Cerebellar nuclear complex (tissue), 1 donor: ENCODE measurements at places on chromosomes 2 and 18.

- no peak for DNase-seq
Measured at GRCh38 chr2:175446201-175446600, 264.7 kb upstream of the ATP5MC3 start.

DNA sequence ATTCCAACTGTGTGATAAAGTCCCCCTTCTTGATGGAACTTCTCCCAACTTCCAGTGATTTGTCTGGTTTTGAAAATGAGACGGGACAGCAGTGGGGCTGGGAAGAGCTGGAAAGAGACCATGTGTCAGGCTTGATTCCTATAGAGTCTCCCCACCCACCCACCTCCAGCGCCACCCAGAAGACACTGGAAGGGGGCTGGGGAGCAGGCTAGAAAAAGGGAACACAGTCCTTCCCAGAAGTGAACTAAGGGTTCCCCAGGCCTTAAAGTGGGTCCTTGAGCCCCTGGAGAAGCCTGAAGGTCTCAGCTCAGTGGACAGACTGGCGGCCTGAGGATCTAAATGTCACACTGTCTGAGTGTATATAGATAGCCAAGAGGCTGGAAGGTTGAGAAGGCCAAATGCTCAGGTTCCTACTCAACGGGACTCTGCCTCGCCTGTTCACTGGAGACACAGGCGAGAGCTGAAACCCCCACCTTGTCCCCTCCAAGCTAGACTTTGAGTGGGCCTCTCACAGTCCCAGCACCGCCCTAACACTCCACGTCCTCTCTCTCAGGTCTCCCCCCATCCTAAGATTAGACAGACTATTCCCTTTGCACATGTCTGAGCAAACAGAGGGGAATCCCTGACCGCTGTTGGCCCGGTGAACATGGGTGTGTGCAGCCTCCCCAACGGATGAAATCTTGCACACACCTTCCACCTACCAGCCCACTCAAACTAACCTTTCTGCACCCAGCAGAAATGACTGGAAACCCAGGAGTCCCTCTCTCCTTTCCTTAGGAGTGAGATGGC lies 1.6 kb downstream of the PKDCC start:
- no peak for DNase-seq

GRCh38 chr18:4203568-4204437 lies 251.3 kb downstream of the DLGAP1 start:
- no peak for DNase-seq

DNA sequence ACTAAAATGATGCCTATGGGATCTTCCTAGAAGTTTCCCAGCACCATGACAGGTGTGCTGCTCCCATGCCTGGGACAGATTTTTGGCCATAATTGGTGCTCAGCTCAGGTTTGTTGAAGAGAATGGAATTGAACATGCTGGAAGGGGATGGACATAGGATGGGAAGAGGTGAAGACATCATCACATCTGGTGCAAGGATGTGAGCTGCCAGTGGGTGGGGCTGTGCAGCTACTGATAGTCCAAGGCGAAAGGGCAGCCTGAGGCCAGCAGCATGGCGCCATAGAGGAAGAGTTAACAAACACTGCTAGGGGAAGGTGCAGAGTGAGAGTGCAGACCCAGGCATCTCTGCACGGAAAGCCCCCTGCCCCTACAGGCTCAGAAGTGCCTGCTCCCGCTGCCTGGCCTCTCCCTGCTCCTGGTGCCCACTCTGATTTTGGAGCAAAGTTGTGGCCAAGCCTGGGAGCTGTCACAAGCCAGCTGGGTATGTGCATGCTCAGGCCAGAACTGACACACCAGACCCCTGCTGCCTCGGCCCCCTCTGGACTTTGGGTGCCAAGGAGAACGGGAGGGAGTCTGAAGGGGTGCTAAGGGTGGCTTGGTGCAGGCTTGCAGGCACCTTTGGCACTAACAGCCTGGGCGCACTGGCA lies 178.6 kb downstream of the ZBTB7C start:
- DNase-seq: no peak

DNA sequence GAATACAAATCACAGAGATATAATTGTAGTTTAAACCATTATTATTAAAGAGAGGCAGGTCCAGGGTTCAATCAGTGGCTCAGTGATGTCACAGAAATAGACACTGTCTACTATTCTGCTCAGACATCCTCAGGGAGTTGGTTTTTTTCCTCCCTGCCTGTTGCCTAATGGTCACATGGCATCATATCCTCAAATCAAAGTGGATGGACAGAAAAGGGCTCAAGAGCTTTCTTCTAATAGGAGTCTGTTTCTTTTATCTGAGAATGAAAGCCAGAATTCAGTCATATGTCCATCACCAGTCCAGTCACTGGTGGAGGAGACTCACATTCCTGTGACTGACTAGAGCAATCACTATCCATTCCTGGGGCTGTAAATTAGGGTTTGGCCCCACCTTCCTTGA lies 27.9 kb upstream of the EPC2 start:
- DNase-seq: no peak

GRCh38 chr2:19525313-19525712 lies 166.9 kb upstream of the OSR1 start:
- no peak for DNase-seq

GRCh38 chr2:231542136-231542535 lies 11.9 kb upstream of the NMUR1 start:
- no peak for DNase-seq

- DNase-seq: no peak
Measured at GRCh38 chr2:164662066-164662465, 40.8 kb upstream of the GRB14 start.

GRCh38 chr2:132517386-132517785 lies 100.8 kb downstream of the GPR39 start:
- no peak for DNase-seq

- no peak for DNase-seq
Measured at GRCh38 chr2:156158808-156159207, 173.7 kb downstream of the NR4A2 start.
